Activated CD4-positive, alpha-beta T cell treated with anti-CD3 and anti-CD28 coated beads for 48 hours (primary cell): ENCODE measurements at places on chromosomes 7 and 10.

DNA sequence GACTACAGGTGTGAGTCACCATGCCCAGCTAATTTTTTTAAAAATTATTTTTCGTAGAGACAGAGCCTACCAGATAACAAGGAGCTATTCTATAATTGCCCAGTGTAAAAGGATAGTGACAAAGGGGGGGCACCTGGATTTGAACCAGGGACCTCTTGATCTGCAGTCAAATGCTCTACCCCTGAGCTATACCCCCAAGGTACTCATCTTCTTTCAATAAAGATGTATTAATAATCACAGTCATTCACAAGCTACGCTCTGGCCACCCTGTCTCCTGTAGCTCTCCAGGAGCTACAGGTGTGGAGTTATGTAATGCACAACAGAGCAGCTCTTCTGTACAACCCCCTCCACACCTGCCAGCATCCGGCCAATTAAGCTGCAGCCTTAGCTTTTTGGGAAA is 83.5 kb downstream of the ZNF777 start:
- no peak for DNase-seq

DNA sequence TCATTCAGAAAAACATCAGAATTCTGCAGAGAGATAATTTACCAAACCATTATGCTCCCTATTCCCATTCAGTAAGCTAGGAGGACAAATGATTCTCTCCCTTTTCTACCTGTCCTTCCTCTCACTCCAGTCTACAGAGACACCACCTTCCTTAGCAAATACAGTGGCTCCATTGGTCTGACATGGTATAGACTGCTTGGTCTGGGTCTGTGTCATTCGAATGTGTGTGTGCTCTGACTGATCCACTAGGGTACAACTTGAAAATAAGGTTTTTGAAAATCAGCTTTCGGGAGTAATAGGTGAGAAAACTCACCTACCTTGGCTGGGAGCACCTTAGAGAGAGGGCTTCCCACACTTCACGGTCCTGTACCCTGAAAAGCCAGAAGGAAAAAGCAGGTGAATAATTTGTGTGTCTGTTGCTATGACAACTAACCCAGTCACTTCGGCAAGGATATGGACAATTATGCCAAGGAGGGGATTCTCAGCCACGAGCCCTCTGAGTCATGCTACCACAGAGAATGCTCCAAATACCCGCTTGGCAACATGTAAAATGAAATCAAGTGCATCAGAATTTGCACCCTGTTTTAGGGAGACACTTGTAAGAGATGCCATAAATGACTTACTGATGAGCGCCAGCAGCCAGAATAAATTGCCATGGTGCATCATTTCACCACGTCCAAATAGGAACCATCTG is 114.5 kb upstream of the PRKCQ start:
- DNase-seq, result peak; percentile 33

GRCh38 chr7:98244871-98245270 is 7.2 kb downstream of the TECPR1 start:
- no peak for DNase-seq

DNA sequence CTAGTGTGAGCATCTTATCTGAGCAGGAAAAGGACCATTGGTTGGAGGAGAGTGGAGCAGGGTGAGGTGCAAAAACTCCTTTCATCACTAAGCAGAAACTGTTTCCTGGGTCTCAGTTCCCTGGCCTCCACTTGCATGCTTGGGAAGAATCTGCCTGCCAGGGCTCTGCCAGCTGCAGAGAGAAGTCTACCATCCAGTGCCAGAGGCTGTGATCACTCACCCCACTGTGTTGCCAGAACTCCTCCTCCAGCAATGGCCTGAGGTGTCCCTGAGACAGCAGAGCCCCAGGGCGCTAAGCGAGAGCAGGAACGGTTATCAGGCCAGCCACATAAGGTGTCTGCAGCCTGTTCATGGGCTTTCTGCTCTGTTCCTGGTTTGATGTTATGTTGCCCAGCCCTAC is 991.4 kb downstream of the CCSER2 start:
- DNase-seq, result no peak

- no peak for DNase-seq
Observed at GRCh38 chr7:48307041-48307714, 135.9 kb downstream of the ABCA13 start.

- DNase-seq, result no peak
Observed at GRCh38 chr10:62769574-62770242, 34.8 kb upstream of the ADO start.

DNA sequence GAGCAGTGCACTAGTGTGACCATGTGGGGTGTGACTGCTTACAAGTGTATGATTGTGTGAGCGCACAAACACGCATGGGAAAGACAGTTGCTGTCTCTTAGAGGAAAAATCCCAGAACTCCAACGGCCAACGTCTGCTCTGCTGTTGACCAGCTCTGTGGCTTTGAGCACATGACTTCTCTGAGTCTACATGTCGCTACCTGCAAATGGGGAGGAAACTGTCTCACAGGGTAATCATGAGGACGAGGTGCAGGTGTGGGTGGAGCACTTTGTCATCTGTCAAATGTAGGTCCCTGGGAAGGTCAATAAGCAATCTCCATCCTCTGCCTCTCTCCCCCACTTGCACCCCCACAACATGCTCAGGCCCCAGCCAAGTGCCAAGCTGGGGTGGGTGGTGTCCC is 31.2 kb upstream of the TLX1 start:
- no peak for DNase-seq
